ENCODE measurements at places on chromosomes 6 and 20.

DNA sequence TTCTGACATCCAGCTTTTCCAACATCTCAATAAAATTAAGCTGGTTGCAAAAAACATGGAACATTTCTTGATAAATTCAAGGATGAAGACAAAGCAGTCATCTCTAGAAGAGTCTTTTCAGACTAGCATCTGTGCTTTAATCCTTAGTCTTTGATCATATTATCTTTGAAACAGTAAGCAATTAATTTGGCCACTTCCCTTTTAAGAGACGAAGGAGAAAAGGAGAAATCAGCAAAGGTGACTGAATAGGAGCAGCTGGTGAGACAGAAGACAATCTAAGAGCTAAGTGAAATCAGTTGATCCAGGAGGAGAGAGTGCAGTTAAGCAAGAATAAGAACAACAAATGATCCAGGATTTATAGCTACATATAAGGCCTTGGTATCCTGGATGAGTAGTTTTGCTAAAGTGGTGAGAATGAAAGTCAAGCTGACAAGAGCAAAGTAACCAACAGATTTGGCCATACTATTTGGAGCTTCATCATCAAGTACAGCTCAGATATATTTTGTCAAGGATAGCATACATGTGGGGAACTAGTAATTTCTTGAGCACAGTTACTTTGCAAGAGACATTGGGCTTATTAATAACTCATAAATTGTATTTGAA is 215.5 kb downstream of the ADGB start:
- DNase-seq, result no peak

- no peak for DNase-seq
Measured at GRCh38 chr6:2950713-2951112, 20.7 kb downstream of the SERPINB6 start.

DNA sequence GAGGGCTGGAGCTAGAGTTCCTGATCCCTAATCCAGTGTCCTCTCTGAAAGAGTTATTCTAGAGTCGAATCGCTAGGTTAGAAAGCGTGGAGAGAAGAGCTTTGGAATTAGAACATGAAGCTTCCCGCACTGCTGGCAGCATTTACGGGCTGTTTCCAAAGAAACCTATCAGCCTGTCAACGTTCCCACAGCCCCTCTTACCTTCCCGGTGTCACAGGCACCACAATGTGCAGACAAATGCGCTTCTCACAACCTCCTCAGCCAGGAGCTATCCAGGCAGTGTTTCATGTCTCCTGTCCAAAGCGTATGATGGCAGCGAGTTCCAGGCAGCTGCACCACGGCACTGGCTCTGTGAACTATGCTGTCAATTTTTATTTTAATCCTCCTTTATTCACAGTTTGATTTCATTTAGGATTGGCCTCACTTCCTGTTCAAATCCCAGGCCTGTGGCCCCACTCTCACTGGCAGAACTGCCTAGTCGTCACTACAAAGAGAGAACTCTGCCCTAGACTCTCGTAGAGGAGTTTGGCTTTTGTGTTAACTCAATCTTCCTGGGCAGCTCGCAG is 322.8 kb upstream of the SOX4 start:
- DNase-seq, result no peak

- DNase-seq, result no peak
Measured at GRCh38 chr20:38286586-38287531, 17.1 kb upstream of the BPI start.

DNA sequence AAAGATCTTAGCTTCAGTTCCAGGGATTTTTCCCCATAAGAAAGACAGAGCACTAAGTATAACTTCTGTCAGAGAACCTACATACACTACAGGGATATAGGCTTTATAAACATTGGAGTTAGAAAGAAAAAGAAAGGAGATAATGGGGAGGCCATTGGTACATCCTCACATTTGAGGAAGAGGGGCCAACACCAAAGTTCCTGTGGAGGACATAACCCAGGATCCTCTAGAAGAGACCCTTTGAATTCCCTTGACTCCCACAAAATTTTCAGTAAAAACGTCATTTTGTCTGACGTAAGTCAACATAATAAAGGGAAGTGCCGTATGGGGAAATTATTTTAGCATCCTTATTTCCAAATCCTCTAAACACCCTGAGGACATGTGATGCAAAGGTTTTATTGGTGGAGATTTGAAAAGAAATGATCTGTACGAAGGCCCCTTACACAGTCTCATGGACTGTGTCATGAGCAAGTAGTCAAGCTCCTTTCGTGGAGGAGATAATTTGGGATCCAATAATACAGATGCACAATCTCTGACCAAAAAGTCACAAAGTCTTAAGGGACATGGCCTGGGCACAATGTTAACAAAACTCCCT is 33.2 kb downstream of the HLA-DRA start:
- DNase-seq, result no peak

- no peak for DNase-seq
Measured at GRCh38 chr6:132252113-132252512, 149.2 kb downstream of the MOXD1 start.

DNA sequence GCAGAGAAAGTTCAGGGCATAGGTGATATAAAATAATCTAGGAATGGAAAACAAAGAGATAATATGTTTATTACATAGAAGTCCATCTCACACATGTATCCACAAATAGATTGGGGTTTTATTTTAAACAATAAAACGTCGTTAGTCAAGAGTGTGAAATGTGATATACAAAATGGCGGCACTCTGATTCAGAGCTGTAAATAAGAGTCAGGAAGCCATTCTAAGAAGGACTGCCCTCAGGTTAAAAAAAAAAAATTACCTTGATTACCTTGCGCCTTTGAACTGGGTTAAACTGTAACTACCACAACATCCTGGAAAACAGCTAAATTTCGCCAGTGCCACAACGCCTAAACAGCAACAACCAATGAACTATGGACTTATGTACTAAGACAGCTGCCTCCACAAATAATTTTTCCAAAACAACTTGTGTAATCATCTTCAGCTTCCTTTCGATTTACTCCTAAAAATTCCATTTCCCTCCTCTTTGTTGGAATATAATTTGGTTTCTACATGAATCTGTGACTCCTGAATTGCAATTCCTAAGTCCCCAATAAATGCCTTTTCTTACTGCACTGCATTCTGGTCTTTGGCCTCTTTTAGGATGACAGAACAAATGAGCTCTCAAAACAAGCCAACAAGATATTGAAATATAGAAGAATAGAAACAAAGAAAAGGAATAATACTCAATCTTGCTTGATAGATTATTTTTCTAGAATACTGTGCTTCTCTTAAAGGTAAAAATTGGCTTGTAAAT is 1019.5 kb upstream of the MAP3K7 start:
- DNase-seq, result no peak

DNA sequence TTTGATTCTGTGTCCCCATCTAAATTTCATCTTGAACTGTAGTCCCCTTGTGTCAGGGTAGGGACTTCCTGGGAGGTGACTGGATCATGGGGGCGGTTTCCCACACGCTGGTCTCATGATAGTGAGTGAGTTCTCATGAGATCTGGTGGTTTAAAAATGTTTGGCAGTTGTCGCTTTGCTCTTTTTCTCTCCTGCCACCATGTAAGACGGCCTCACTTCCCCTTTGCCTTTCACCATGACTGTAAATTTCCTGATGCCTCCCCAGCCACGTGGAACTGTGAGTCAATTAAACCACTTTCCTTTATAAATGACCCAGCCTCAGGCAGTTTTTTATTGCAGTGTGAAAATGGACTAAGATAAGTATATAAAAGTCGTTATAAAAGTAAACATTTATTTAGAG is 80.5 kb upstream of the SGK1 start:
- no peak for DNase-seq

GRCh38 chr6:157768863-157769551 is 54.0 kb upstream of the SNX9 start:
- DNase-seq, result no peak

DNA sequence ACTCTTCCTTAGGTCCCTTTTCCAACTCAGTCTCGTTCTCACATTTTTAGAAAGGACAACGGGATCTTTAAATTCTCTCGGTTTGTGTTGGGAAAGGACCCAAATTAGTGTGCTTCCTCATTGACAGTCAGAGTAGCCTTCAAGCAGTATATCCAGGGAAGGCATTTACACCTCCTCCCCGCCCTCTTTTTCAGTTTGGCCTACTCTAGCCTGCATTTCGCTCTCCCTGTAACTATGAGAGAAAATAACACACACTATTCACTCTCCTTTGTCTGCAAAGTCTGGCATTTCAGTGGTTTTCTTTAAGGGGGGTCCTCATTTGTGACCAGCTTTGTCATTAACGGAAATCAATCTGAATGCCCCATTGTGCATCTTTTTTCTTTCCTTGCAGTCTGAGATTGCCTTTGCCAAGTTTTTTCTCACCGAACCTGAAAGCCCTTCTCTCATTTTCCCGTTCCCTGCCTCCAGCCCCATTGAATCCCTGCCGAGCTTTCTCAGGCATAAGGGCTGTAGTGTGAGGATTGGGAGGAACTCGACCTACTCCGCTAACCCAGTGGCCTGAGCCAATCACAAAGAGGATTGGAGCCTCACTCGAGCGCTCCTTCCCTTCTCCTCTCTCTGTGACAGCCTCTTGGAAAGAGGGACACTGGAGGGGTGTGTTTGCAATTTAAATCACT is 393 bp upstream of the FABP7 start:
- peak; percentile 52 for DNase-seq

DNA sequence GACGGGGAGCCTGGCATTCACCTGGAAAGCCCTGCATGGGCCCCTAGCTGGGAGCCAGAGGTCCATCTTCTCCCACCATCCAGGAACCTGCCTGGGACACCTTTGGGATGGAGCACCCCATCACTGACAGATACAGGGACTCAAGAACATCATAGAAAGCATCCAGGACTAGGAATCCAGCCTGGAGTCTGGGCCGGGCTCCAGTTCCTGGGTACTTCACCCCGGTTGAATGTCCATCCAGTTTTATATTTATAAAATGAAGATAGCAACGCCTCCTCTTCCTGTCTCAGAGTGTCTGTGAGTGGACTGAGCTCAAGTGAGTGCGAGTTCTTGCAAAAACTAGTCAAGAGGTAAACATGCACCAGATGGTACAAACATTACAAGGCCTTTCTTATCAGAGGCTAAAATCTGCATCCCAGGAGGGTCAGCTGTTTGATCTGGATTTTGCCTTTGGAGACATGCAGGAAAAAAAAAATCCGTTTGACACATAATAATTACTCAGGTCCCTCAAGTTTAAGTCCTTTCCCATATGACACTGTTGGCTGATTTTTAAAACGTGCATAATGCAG is 27.4 kb downstream of the ZC3H12D start:
- no peak for DNase-seq

- DNase-seq, result no peak
Measured at GRCh38 chr6:166268431-166268830, 39.8 kb downstream of the PRR18 start.

GRCh38 chr6:112571488-112572270 is 224.5 kb downstream of the RFPL4B start:
- no peak for DNase-seq

DNA sequence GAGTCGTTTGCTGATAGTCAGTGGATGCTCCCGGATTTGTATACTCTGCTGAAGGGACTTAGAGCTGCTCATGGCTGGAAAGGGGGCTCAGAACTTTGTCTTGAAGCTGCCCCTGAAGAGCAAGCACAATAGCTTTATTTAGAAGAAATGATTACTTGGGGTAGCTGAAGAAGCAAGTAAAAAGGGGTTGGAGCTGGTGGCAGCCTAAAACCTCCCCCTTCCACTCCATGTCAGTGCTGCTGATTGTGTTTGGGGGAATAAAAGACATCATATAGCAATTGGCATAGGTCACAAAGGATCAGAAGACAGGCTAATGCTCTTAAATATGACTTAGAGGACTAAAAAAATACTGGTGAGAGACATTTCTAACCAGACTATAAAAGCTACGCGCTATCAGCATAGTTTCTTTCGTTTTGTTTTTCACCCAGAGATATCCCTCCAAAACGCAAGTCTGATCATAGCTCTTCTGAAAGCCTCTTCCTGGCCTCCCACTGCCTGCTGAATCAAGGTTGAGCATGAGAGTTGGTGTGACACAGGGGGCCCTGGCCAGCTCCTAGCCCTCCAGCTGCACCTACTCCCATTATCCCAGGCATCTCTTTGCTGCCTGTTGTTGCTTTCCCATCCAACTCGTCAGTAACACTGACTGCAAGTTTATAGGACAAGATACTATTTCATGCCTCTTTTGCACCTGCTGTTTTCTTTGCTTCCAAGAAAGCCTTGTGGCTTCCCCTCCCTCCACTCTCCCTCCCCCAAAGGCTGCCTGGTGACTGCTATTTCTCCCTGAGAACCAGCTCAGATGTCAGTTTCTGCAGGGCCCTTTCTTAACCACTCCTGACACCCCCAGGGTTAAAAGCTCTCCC is 33.9 kb upstream of the SGK1 start:
- DNase-seq, result no peak

GRCh38 chr6:137332637-137333280 is 113.6 kb upstream of the IFNGR1 start:
- no peak for DNase-seq

DNA sequence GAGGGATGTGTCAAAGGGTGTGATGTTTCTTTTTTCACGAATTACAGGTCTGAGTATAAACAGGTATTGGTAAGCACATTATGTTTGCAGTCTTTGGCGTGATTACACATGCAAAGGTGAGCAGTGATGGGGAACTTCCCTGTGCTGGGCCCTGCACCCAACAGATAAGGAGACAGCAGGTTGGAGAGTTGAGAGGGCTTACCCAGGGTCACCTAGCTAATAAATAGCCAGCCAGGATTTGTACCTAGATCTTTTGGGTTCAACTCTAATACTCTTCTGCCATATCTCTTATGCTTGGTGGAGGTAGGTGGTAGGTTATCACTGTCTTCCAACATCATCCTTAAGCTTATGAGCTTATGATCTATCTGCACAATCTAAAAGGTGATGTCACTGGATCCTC is 46.5 kb downstream of the AFG1L start:
- DNase-seq, result no peak

- DNase-seq, result no peak
Measured at GRCh38 chr20:24892522-24892921, 56.5 kb upstream of the CST7 start.

DNA sequence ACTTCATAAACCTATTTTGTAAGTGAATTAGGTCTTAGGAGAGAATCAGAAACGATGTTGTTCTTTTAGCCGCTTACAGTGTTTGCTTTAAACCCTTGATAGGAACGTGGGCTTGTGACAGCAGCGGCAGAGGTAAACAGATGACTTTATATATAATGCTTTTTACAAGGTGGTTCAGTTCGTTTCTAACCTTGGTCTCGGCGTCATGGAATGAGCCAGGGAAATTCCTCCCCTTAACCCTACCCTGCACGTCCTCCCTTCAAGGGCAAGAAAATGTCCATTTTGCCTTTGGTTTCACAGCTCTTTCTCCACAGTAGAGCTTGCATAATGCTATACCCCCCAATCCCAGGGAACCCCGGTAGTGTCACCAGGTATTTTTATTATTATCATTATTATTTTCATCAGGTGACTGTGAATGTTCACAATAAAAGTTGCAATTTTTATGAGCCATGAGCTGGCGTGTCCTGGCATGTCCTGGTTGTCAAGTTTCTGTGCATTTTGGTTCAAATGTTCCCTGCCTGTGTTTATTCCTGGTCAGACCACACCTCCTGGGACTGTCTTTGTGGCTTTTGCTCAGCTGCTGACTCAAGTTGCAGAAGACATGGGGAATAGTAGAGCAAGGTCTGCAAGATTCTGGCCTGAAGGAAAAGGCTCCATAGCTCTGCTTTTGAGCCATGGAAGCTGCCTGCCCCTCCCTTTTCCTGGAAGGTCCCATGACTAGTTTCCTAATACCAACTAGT is 112.8 kb upstream of the BMP2 start:
- no peak for DNase-seq

GRCh38 chr6:112886415-112886814 is 539.3 kb downstream of the RFPL4B start:
- no peak for DNase-seq
